Omental fat pad (tissue), 4 donors: ENCODE measurements at places on chromosomes 7 and 10.

DNA sequence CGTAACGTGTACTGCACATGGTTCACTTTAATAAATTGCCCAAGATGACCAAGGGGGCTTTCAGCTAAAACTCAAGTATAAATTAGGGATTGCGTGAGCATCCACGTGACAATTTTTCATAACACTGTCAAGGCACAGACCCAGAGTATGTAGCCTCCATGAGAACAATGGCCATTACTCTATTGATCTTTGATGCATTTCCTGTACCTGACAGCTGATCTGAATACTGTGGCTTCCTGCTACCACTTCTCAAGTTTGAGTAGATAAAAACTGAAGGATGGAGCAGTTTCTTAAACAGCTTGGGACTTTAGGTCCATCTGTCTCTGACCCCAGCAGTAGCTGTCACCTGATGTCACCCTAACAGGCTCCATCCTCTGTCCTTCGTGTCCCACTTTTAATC, 98.9 kb downstream of the ABCC2 start:
- no peak for DNase-seq

DNA sequence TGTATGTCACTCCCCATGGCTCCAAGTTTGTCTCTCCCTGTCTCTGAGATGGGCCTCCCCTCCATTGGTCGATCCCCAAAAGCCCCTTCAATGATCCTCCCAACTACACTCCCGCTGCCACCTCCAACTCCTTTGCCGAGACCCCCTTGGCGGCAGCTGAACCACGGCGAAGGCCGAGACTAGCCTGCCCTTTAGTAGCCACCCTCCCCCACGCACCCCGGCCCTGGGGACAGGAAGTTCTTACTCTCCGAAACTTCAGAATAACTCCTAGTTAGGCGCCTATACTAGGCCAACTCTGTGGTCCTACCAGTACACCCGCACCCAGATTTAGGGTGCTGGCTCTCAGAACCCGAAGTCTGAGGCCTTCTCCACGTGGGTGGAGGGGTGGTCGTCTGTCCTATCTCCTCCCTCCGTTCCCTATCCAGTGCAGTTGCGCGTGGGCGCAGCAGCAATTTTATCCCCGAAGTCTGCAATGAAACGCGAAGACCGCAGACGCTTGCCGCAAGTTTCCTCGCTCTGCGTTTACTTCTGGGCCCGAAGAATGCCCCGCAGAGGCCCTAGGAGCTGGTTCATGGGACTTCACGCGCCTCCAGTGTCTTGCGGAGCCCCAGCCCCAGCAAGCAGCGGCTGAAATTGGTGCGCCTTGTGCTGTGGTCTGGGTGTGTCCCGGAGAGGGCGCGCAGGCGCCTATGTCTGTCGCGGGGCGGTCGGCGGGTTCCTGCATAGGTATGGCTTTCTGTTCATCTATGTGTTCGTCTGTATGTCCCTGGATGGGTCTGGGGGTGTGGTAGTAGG, 82.6 kb upstream of the SLF2 start:
- DNase-seq, result no peak

- no peak for DNase-seq
Measured at GRCh38 chr10:79453392-79453791, 8.0 kb upstream of the ZCCHC24 start.

DNA sequence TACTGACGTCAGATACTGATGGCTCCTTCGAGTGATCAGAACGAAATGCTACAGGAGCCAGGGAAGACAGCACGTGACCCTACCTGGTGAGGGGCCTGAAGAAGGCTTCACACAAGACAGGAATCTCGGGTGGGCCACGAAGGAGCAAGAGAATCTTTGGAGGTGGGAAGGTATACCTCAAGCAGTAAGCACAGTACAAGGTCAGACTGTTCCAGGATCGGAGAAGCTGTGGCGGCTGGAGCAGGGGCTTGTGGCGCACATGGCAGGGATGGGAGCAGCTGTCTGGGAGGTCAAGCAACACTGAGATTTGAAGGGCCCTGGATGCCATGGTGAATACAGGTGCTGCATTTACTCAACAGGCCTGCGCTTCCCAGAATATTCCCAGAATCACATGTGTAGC, 45.4 kb downstream of the C10orf143 start:
- DNase-seq, result no peak

- no peak for DNase-seq
Measured at GRCh38 chr7:51639661-51640334, 323.2 kb upstream of the COBL start.

DNA sequence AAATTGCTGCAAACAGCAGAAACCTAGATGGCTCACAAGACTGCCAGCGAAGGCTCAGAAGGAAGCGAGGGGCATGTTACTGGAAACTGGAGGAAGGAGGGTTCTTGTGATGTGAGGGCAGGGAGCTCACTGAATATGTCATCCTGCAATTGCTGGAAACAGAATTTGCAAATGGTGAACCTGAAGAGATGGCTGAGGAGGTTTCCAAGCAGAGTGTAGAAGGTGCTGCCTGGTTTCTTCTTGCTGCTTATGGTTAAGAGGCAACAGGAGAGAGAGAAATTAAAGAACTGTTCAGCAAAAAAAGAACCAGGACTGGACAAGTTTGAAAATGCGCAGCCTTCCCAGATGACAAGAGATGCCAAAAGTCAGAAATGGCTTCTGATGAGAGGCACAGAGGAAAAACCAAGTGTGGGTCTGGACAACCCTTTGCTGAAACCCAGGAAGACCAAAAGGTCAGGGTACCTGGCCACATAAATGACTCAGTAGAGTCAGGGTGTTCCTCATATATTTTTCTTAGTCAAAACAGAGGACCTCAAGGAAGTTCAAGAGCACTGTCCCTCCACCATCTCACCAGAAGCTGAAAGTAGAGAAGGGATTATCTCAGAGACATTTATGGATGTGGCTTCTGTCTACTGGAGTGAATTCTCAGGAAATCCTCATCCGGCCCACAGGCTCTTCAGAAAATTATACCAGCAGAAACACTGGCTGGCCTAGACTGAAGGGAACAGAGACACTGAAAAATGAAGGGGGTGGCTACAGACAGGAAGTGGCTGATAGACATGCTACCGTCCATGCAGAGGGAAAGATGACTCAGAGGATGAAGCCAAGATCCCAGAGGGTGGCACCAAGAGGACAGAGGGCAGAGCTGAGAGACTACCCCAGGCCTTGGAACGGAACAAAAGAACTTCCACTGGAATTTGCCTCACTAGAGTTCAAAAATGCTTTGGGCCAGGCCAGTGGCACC, 10.1 kb downstream of the PAPOLB start:
- no peak for DNase-seq

DNA sequence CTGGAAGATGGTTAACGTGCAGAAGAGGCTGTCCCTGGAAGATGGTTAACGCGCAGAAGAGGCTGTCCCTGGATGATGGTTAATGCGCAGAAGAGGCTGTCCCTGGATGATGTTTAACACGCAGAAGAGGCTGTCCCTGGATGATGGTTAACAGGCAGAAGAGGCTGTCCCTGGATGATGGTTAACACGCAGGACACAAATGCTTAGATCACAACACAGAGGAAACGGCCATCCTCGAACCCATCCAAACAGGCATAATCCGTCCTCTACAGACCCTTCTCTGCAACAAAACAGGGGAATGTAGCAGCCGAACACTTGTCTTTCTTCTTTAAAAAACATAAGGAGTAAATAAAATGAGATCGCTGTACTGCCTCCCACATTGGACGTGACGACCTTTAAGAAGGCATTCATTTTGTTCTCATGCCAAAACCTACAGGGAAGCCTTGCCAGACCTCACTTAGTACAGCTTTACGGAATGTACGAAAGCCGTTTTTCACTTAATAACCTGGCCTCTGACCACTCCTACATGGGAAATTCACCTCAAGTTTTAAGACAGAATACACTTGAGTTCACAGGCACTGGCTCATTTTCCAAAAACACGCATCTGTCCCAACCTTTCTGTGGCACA, 245.2 kb downstream of the ZMYND11 start:
- DNase-seq, result no peak

GRCh38 chr7:133571076-133571475, 318.2 kb downstream of the EXOC4 start:
- DNase-seq, result no peak

- no peak for DNase-seq
Measured at GRCh38 chr10:117005527-117006055, 604 bp upstream of the SHTN1 start.

DNA sequence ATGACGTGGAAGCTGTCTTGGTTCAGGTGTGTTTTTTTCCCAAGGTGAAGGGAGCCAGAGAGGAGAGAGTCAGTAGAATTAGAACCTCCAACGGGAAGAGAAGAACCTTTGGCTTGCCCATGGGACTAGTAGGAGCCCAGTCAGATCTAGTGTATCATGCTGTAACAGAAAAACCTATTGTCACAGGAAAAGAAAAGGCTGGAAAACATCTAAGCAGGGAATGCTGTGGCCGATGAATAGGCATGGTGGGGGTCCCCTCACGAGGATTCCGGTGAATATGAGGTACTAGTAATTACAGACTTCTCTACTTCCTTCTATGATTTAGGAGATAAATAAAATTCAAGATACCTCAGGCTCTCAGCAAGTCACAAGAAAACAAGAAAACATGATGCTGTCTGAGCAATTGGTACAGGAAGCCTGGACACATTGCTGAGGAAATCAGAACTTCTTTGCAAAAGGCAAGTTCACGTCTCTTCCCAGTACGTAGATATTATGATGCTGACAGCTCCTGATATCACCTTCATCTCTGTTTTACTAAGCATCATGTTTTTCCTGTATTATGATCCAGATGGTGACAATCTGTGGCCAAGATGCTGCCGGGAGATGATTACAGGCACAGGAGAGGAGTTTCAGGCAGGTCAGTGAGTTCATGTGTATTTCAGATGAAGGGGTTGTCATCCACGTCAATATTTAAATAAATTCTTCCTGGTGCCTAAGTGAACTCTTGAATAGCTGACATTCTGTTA, 54.3 kb upstream of the NPY start:
- no peak for DNase-seq

GRCh38 chr10:116817178-116817577, 32.1 kb upstream of the ENO4 start:
- DNase-seq, result no peak

DNA sequence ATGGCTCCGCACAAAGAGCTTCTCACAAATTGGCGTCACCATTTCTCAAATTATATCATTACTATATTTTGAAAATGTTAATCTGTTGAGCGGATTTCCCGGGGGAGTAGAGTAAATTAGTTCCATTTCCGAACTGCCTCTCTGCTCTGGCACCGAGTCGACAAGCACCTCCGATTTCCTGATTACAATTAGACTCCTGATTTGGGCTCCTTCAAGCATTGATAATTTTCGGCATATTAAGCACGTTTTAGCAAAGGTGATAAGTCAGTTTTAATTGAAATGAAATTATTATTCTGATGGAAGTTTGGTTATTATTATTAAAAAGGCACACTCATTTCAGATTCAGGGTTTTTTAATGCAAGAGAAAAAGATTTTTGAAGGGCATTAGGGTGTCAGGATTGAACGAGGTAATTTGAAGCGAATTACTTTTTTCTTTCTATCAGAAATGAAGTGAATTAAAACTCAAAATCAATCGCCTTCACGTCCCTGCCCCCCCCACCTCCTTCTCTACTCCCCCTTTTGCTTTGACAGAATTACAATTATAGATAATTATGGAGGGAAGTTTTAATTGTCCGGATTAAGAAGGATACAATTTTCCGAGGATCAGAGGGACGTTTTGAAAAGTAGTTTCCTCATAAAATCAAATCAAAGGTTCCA, 4.0 kb upstream of the UNCX start:
- no peak for DNase-seq

GRCh38 chr7:26949319-26949718, 84.9 kb upstream of the SKAP2 start:
- no peak for DNase-seq

DNA sequence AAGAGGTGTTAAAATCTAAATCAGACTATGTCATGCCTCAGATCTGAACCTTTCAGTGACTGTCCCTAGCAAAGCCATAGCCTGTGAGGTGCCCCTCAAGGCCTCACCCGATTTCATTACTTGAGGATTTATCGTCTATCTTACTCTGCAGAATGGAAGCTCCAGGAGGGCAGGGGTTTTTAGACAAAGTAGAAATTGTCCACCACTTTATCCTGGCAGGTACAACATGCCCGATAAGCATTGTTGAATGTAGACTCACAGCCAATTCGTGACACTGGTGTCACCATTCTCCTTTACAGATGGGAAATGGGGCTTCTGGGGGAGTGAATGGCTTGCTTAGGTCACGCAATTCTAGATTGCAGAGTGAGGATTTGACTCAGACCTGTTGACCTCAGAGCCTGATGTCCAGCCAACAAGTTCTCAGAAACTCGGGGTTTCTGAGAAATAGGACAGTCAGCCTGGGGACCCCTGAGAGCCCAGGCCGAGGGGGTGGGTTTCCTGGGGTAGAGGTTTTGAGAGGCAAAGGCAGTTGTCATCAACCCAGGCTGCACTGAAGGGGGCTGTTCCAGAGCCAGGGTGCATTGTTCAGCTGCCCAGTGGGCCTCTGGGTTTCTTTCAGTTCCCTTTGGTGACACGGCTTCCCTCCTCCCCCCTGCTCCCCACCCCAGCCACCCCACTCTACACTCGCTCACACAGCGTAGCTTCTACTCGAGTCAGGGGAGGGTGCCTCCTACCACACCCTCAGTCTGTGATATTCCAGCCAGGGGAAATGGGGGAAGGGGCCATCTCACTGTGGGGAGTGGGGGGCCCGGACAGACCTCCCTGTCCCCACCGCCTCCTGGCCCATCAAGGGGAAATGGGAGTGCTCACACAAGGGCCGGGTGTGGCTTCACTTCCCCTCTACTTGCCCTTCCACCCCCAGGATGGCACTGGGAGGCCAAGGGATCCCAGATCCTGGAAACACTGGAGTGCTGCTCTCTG, 3.1 kb upstream of the IRF5 start:
- no peak for DNase-seq

DNA sequence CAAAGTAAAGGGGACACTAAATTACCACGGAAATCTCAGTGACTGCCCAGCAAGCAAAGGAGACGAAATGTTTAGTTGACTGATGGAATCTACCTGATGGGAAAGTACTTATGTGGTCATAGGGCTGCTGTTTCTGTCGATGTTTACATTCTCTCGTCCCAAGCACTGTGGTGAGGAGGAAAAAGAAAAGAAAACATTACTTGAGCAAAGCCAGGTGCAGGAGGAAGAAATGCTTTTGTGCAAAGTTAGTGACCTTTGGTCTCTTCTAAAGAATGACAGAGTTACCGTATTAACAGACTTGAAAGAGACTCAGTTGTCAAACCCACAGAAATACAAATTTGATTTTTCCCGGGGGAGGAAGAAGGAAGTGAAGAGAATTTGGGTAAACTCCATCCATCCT, 43.3 kb upstream of the FMC1 start:
- no peak for DNase-seq

GRCh38 chr10:44516891-44517290, 132.0 kb upstream of the CXCL12 start:
- DNase-seq, result no peak

DNA sequence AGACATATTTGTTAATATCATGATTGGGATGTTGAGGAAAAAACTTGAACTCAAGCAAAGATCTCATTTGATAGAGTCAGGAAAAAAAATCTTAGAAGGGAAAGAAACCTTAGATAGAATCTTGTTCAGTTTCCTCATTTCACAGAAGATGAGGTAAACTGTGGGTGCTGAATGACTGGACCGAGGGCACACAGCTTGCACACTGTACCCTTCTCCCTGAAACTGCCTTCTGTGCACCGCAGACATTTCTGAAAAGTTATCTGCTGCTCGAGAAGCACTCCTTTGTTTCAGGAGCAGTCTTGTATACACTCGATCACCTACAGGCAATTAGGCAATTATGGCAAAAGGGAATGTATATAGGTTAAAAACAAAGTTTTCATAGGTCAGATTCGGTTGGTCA, 167.4 kb downstream of the SKAP2 start:
- no peak for DNase-seq
